ENCODE measurements at places on chromosomes 7 and 10. TPM values are rescaled to one million over a fixed set of nuclear protein-coding genes. Genes with fewer than 3 reads are reported as not detected.

Gene CRYGN
- not detected for total RNA-seq

Gene RRP12
- 56.6 TPM for total RNA-seq

Gene MMRN2
- 0.95 TPM for total RNA-seq

Gene NKX2-3
- not detected for total RNA-seq

Gene ZNF32
- 17.6 TPM for total RNA-seq

Gene OR2A12
- not detected for total RNA-seq

Gene IFIT1B
- total RNA-seq = not detected

Gene TMEM184A
- 10.3 TPM for total RNA-seq

Gene UMAD1
- 9.5 TPM for total RNA-seq

Gene SAMD9L
- total RNA-seq = 0.64 TPM

Gene DRGX
- total RNA-seq = not detected

Gene TMEM176B
- total RNA-seq = not detected

Gene CASP7
- total RNA-seq = 29.0 TPM

Gene PRF1
- not detected for total RNA-seq

Gene MSS51
- 0.62 TPM for total RNA-seq

Gene TLX1
- total RNA-seq = not detected

Gene ABCF2
- 67.3 TPM for total RNA-seq

Gene HABP2
- 0.12 TPM for total RNA-seq

Gene TEX47
- not detected for total RNA-seq

Gene COBL
- 4.1 TPM for total RNA-seq

Gene ANKRD22
- total RNA-seq = 0.30 TPM

Gene AS3MT
- total RNA-seq = 3.3 TPM

Data from A549 treated with ZK216348 at 1 μM for 4 hours (cell line).